Tibial nerve (tissue), 4 donors: ENCODE measurements at places on chromosomes 7 and 10. TPM values are rescaled to one million over a fixed set of nuclear protein-coding genes. Genes with fewer than 3 reads are reported as not detected.

The ITGB8 gene
- 497 TPM for total RNA-seq

GRCh38 chr7:158362912-158363905, 224.4 kb downstream of the PTPRN2 start:
- DNase-seq, result no peak

DNA sequence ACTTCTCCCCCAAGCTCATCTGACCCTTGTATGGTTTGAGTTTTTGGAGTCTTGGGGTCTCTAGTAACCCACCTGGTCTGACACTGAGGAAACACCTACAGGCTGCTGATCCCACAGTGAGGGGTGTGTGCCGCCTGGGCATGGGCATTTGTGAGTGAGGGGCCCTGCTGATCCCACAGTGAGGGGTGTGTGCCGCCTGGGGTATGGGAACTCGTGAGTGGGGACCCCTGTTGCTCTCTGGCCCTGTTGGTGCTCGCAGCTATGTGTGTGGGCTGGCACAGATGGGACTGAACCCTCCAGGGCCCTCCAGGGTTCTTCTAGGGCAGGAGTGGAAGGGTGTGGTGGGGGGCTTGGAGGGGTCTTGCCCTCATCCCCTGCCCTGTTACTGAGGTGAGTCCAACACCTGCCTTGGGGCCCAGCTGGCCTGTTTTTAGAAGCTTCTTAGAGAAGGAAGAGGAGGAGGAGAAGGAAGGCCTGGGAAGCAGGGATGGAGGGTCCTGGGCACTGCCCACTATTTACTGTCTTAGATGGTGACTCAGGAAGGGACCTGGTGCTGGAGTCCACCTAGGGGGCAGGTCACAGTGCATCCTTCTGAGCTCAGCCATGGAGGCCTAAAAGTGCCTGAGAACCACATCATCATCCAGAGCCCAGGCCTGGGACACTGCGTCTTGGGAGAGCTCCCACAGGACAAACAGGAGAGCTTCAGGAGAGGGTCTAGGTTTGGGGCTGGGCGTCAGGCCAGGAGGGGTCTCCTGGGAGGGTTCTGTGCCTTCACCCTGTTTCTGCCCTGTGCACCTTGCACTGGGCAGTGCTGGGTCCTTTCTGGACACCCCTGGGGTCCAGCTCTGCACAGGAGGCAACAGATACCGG, 36.2 kb upstream of the ZNF716 start:
- DNase-seq, result no peak

- no peak for DNase-seq
These were observed 46.9 kb upstream of the MKRN1 start for GRCh38 chr7:140526214-140526613.

DNA sequence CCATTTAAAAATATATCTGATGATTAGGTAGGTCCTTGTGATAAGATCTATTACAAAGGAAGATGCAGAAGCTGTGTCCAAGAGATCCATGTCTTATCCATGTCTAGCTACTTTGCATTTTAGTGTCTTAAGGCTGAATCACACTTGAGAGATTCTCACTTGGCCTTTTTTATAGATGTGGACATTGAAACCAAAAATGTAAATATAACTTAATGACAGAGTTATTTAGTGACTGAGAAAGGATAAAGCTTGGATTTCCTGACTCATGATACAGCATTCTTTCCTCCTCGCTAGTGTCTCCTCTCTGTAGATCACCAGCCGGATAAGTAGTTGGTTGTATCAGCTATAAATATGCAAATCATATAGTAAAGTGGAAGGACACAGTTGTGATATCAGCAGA, 23.3 kb downstream of the INHBA start:
- no peak for DNase-seq

DNA sequence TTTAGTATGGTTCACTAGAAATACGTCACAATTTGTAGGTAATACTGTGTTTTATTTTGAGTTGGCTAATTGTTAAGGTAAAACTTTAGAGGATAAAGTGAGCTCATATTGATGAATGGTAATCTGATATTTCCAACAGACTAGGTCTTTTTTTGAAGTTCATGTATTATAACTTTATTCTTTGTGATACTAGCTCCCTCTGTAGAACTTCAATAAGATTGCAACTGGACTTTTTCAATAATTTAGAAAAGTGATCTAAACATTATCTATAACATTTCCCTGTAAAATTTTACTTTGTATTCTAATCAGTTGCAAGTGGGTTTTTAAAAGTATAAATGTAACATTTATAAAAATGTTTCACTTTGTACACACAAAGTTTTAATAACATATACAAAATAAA, 83.5 kb downstream of the ADK start:
- DNase-seq, result no peak

GRCh38 chr7:95581467-95581866, 14.8 kb downstream of the PDK4 start:
- DNase-seq, result no peak
